GM20000 (cell line): ENCODE measurements at places on chromosomes 12 and 14.
A peak's percentile ranks its signal among the peaks of the same experiment; 100 is the strongest.

DNA sequence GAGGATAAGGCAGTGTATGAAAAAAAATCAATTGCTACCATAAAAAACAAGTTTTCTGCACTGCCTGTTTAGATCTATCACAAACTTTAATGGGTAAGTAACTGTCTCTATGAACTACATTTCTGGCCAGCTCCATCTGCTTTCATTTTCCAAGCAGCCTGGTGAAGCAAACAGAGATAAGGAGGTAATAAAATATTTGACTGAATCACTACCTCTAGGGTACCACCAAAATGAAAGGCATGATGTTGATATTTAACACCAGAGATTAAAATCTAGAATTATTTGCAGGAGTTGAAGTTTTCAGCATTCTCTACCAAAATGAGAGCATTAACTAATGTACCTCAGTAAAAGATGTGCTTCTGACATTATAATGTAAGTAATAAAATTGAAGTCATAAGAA lies 863.5 kb upstream of the MGAT4C start:
- DNase-seq, result no peak

DNA sequence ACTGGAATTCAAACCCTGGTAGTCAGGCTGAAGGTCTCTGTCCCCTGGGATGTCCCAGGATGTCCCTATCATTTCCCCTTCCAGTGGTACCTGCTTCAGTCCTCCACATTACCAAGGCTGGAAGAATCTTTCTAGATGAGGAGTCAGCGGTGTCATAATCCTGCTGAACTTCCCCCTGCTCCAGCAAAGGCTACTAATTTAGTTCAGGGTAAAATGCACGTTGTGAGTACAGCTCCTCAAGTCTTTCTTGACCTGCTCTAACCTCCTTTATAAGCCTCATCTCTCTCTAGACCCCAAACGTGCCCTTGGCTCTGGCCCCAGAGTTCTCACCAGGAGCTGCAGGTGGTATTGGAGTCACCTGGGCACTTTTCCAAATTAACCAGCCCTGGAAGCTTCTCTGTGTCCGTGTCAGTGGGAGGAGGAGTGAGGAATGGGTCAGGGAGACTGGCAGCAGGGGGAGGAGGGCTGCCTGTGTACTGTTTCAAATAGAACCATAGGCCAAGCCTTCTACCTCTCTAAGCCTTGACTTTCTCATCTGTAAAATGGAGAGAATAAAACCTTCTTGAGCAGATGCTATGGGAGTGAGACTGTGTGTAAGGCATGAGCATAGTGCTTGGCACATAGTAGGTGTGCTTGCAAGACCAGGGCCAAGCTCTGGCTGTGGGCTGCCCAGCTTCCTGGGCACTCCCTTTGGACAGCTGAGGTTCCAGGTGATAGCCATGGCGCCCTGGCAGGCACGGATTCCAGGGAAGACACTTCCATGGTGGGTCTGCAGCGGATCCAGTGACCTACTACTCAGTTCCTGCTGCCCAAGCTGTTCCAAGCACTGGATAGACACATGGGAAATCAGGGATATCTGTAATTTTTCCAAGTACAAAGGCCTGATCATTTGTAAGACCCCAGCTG lies 24.5 kb downstream of the ASB2 start:
- no peak for DNase-seq

DNA sequence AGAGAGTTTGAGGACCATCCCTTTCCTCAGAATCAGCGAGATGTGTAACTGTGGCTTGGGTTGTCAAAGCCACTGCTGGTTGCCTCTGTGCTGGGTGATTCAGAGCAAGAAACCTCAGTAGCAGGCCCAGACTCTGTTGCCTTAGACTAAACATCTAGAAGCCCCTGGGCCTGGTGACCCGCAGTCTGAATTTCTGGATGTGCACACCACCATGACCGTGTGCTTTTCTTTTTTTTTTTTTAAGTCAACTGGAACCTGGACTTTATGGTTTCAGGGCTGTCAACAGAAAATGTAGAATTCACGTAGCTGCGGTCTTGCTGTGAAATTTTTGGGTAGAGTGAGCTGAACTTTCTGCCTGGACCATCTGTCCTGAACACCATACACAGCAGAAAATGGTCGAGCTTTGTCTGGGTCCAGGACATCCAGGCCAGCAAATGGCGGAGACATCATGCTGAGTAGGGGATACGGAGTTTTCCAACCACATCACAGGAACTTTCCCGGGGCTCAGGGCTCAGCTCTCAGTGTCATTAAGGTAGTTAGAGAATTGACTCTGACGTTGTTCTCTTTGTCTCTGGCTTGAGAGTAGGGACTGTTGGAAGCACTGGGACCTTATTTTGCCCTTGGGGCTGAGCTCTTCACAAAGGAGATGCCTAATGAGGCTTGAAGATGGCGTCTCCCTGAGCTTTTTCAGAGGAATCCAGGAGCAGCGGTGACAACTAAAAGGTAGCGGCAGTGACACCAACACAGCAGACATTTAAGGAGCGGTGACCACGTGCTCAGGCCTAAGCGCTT lies 23.0 kb upstream of the BATF start:
- DNase-seq, result peak; percentile 61

DNA sequence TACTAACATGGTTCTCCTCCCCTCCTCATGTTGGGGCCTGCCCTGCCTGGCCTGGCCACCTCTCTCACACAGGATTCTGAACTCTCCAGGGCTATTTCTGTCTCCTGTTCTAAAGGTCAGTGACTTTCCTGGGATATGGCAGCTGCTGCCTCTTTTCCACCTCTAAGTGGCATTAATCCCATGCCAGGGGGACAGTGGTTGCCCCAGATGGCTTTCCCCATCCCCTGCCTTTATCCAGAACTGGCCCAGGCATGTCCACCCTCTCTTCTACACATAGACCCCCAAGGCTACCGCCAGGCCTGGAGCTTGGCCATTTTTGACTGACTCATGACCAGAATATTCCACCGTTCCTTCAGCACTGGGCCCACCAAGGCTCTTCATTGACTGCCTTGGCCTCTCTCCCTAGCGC lies 90.4 kb downstream of the IRF2BPL start:
- DNase-seq, result no peak

- no peak for DNase-seq
Measured at GRCh38 chr12:5220835-5221234, 177.2 kb downstream of the KCNA5 start.

GRCh38 chr12:12024911-12025682 lies 45.6 kb upstream of the BCL2L14 start:
- DNase-seq, result peak; percentile 51
